ENCODE measurements at places on chromosomes 16 and 17. TPM values are rescaled to one million over a fixed set of nuclear protein-coding genes. Genes with fewer than 3 reads are reported as not detected.

Gene SDF2
- 30.2 TPM for total RNA-seq

Gene PLD2
- total RNA-seq: 13.4 TPM

Gene CCL14
- total RNA-seq: 22.8 TPM

Gene KRT24
- total RNA-seq: not detected

Gene TP53TG3C
- not detected for total RNA-seq

Gene FKBP10
- 42.7 TPM for total RNA-seq

Gene SCGB1C2
- not detected for total RNA-seq

Gene QPRT
- 20.4 TPM for total RNA-seq

Gene NOTUM
- total RNA-seq: not detected

Gene TBX21
- 0.14 TPM for total RNA-seq

Gene RARA
- 26.2 TPM for total RNA-seq

Gene CTRB1
- not detected for total RNA-seq

Gene ZDHHC1
- total RNA-seq: 6.5 TPM

Gene TPSD1
- total RNA-seq: not detected

Gene RCVRN
- total RNA-seq: 0.34 TPM

Gene G6PC3
- total RNA-seq: 40.5 TPM

Gene SOST
- 0.29 TPM for total RNA-seq

Gene GJD3
- 0.74 TPM for total RNA-seq

Gene GPR179
- total RNA-seq: not detected
